ENCODE measurements at places on chromosomes 13 and 19.

DNA sequence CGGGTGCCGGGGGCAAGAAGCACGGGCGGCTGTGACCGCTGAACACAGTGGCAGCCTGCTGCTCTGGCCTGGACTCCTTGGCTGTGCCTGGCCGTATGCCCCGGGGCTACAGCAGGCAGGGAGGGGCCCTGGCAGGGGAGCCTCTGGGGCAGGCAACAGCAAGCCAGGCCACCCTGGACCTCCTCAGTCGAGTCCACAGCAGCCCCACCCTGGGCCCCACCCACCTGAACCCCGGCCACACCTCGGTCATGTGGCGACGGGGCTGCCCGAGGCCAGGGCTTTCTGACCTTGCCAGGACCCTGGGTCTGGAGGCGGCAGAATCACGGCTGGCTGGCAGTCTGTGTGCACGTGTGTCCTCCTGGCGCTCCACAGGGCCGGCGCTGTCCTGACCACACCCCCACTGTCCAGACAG, 8.7 kb downstream of the CILP2 start:
- no peak for DNase-seq

DNA sequence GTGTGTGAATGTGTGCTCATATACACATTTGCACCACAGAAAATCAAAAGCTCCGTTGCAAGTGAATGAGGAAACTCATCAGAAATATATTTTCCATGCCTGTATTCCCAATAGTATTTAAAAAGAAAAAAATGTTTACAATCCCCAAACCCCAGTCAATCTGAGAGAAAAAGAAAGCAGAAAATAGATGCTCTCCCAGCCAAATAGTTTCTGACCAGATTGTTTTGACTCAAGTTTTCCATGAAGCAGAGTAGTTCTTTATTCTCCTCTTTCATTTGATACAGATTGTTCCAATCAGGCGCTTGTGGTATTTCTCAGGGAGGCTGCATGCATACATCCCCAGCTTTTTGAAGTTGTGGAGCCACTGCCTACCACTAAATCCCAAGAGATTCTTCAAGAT, 110.6 kb downstream of the STARD13 start:
- DNase-seq = no peak

- no peak for DNase-seq
Observed at GRCh38 chr13:43484432-43485225, 302.1 kb downstream of the ENOX1 start.

DNA sequence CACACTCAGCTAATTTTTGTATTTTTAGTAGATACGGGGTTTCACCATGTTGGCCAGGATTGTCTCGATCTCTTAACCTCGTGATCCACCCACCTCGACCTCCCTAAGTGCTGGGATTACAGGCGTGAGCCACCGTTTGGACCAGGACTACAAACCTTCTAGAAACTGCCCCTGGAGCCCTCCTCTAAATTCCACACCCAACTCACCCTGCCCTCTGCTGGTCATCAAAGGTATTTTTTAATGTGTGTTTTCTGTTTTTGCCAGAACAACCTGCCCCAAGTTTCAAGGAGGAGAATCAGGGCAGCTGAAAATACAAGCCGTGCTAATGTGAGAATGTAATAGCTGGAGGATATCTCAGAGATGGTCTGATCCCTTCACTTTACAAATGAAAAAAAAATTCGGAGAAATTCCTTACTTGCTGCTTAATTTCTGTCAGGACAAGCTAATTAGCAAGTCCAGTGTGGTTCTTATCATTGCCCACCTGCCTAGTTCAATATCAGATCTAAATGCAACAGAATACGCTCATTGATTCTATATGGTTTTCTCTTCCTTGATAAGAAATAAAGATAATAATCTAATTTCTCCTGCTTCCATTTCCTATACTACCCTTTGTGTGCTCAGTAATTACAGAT, 4.1 kb downstream of the ATP8A2 start:
- DNase-seq = no peak

DNA sequence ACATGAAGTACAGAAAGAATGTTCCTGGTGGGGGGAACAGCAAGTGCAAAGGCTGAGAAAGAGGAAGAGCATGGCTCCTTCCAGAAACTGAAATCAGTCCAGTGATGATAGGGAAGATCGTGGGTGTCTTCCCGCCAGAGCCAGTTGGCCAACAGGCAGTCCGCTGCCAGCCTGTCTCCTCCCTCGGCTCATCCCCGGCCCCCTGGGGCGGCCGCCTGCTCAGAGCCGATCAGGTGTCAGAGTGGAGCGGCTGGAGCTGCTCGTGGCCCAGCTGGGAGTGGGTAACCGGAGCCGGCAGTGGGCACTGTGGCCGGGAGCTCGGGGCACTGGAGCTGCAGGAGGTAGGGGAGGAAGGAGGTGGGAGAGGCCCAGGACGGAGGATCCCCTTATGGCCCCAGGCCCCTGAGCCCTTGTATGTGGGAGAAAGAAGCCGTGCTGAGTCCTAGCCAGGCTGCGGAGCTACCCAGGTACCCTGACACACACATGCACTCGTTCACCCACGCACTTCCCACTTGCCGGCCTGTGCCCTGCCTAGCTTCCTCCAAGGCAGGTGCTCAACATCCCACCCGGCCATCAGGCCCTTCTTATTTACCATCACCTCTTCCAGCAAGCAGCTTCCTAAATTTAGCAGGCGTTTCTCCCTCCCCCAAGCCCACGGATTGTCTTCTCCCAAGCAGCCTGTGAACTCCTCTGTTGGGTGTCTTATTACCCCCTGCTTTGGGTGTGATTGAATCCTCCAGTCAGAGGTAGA, 1.7 kb downstream of the ANKRD24 start:
- no peak for DNase-seq

DNA sequence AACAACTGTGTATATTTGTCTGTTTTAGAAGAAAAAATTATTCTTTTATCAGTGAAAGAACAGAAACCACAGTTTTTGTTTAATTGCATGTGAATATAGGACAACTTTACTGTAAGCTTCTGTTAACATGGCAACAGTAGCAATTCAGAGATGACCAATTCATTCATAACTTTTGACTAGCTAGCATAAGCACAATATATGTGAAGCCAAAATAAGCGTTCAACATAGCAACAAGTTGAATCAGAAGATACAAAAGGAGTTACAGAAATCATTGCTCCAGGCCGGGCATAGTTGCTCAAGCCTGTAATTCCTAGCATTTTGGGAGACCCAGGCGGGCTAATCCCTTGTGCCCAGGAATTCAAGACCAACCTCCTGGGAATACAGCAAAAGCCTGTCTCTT, 197.1 kb upstream of the GPC6 start:
- DNase-seq = no peak

GRCh38 chr13:21594715-21595545, 9.0 kb downstream of the MICU2 start:
- DNase-seq = no peak
